ENCODE measurements at places on chromosomes 3 and 15.

- no peak for DNase-seq
These were observed 103.8 kb upstream of the PRICKLE2 start for GRCh38 chr3:64329037-64329436.

DNA sequence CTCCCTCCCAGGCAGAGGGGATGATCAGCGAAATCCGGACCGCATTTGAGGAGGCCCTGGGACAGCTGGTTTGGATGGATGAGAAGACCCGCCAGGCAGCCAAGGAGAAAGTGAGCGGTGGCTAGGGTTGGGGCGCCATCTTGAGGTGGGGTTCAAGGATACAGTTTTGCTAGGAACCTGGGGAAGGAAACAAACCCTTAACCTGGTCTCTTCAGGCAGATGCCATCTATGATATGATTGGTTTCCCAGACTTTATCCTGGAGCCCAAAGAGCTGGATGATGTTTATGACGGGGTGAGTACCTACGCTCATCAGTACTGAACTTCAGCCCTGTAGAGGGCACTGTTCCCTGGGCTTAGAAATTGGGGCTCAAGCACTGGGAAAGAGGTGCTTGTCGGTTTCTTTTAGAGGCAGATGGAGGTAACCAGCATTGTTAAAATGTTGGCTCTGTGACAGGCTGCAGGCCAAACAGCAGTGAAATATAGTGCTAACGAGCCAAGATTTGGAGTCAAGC is 9.6 kb upstream of the PSMD2 start:
- DNase-seq = peak; percentile 74

- DNase-seq = no peak
These were observed 122.2 kb upstream of the WNT5A start for GRCh38 chr3:55609230-55609827.

DNA sequence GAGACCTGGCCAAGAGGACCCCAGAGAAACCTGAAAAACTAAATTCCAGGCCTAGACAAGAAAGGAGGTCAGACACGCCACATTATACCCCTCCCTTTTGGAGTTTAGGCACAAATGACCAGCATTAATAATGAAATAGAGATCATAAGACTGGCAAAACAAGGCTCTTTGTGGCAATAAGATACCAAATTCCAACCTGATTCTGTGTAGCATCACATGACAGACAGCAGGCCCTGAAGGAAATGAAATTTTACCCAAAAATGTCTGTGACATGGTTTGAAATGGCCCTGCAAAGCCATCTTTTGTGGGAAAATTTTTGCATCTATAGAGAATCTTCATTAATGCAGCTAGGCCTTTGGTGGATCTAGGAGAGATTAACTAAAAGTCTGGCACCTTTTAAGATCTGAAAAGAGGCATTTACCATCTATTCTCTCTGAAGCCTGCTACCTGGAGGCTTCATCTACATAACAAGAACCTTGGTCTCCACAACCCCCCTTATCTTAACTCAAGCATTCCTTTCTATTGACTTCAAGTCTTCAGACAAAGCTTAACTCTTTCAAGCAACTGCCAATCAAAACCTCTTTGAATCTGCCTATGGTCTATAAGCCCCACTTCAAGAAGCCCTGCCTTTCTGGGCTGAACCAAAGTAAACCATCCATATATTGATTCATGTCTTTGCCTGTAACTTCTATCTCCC is 8.0 kb downstream of the FAM174B start:
- no peak for DNase-seq

GRCh38 chr3:45499529-45499928 is 95.0 kb upstream of the LIMD1 start:
- DNase-seq = peak; percentile 70

- DNase-seq = no peak
These were observed 5.0 kb downstream of the JMJD7 start for GRCh38 chr15:41832875-41833274.

DNA sequence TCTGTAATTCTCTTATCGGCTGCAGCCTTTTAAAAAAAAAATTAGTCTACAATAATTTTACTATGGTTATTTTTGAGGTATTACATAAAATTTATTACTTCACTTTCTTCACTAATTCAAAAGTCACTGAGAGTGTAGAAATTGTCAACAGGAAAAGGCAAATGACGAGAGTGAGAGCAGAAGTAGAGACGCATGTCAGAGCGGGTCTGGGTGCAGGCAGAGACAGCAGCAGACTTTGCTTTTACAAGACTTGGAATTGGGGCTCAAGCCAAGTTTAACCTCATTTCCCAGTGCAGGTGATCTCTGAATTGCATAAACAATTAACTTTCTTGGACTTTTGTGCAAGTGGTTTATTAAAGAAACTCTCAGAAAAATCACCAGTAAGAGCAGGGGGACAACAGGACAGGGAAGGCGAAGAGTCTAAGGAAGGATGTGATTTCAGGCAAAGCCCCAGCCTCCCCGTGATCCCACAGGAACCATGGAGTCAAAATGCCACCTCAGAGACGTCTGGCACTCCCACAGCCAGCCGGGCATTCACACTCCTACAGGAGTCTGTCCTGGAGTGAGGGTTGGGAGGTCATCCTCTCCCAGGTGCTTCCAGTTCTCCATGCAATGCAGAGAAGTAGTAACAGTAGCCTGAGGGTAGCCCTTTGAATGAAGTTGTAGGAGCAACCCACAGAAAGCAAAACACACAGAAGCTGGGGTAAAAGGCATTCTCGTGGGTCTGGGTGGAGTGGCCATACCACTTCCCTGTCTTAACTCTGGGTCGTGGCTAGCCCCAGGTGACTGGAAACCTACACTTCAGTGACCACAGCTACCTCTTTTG is 274.0 kb upstream of the TGFBR2 start:
- no peak for DNase-seq

- DNase-seq = no peak
These were observed 94.5 kb downstream of the SERPINI1 start for GRCh38 chr3:167830007-167830406.

- no peak for DNase-seq
These were observed 22.6 kb downstream of the NTRK3 start for GRCh38 chr15:88233921-88234320.

Data from AG08395 (cell line).